ENCODE measurements at places on chromosomes 4 and X. TPM values are rescaled to one million over a fixed set of nuclear protein-coding genes. Genes with fewer than 3 reads are reported as not detected.

Gene DCTD
- polyA plus RNA-seq: 76.3 TPM

Gene SSX2
- not detected for polyA plus RNA-seq

Gene GATA1
- polyA plus RNA-seq: not detected

Gene DGAT2L6
- not detected for polyA plus RNA-seq

Gene TCP11X2
- not detected for polyA plus RNA-seq

Gene SULT1B1
- polyA plus RNA-seq: 13.2 TPM

Gene SPANXN4
- not detected for polyA plus RNA-seq

Gene MSANTD1
- not detected for polyA plus RNA-seq

Gene WNK3
- 0.47 TPM for polyA plus RNA-seq

Gene ZMAT1
- 4.8 TPM for polyA plus RNA-seq

Gene GPR119
- not detected for polyA plus RNA-seq

Gene ZCCHC13
- polyA plus RNA-seq: not detected

Gene MAGEC1
- polyA plus RNA-seq: not detected

Gene DGKK
- not detected for polyA plus RNA-seq

Gene G6PD
- polyA plus RNA-seq: 6.2 TPM

Gene CCNI
- polyA plus RNA-seq: 345 TPM

Gene ARFIP1
- 11.9 TPM for polyA plus RNA-seq

Gene MAGEB10
- polyA plus RNA-seq: not detected

Gene CCNQ
- polyA plus RNA-seq: 42.0 TPM

Gene VEGFC
- not detected for polyA plus RNA-seq

Gene SLC26A1
- polyA plus RNA-seq: 2.0 TPM
